ENCODE measurements at places on chromosomes 13 and 19.

DNA sequence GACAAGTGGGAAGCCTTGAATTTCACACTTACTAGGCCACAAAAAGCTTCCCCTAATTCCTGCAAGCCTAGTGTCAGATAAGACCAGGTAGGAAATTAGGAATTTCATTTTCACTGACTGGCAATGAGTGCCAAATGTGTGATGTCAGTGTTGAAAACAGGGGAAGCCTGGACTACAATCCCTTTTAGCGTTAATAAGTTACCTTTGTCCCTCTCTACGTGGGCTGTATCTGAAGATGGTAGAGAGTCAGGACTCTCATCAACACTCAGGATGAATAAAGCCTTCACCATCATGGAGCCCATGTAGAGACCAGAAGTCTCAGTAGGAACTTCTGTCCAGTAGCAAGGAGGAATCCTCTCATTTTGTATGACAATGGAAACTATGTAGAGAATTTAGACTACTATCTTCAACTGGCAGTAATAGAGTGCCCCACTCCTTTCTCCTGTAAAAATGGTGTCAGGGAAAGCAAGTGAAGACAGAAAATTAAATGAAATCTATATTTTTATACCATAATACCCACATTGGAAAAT lies 324.1 kb upstream of the KLHL1 start:
- H3K4me1 ChIP-seq = no peaks in the 10 kb centered on the region
- H3K27me3 ChIP-seq = no peaks in the 10 kb centered on the region
- DNase-seq = no peak
- no peaks in the 10 kb centered on the region for H3K36me3 ChIP-seq

DNA sequence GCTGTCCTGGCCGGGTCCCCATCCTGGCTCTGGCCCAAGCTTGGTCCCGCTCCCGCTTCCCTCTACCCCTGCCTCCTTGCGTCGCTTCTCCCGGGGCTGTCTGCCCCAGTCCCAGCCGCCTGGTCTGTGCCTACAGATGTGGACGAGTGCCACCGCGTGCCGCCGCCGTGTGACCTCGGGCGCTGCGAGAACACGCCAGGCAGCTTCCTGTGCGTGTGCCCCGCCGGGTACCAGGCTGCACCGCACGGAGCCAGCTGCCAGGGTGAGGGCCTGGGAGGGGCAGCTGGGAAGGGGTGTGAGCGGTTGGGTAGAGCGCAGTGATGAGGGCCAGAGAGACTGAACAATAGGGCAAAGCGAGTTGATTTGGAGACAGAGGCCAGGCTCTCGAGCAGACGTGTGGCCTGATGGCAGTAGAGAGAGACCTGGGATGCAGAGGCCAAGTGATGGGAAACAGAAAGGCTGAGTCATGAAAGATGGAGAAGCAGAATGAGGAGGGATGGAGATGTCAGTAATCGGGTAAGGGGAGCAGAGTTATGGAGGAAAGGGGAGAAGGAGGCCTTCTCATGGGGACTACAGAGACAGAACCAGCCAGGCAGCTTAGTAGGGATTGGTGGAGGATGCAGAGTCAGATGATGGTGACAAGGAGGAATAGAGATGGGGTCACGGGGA lies 9.4 kb downstream of the LTBP4 start:
- no peaks in the 10 kb centered on the region for H3K36me3 ChIP-seq
- DNase-seq = peak; percentile 18
- peaks cover 10% of the 10 kb centered on the region for H3K27me3 ChIP-seq
- peaks cover 21% of the 10 kb centered on the region for H3K4me1 ChIP-seq
- no peak overlapping the region for H3K27ac ChIP-seq

- DNase-seq = no peak
- no peaks in the 10 kb centered on the region for H3K4me1 ChIP-seq
- H3K27ac ChIP-seq = no peak overlapping the region
- H3K27me3 ChIP-seq = peaks cover 7% of the 10 kb centered on the region
- no peaks in the 10 kb centered on the region for H3K36me3 ChIP-seq
These were observed 26.0 kb downstream of the ATP8A2 start for GRCh38 chr13:25397763-25398162.

- no peaks in the 10 kb centered on the region for H3K36me3 ChIP-seq
- no peaks in the 10 kb centered on the region for H3K27me3 ChIP-seq
- peak; percentile 68 for DNase-seq
- H3K4me1 ChIP-seq = no peaks in the 10 kb centered on the region
- no peak overlapping the region for H3K4me3 ChIP-seq
These were observed 8.9 kb upstream of the CYP4F3 start for GRCh38 chr19:15631817-15632216.

- no peak overlapping the region for H3K27ac ChIP-seq
- no peak for DNase-seq
- no peak overlapping the region for H3K4me3 ChIP-seq
- no peaks in the 10 kb centered on the region for H3K36me3 ChIP-seq
- peaks cover 3% of the 10 kb centered on the region for H3K27me3 ChIP-seq
- no peaks in the 10 kb centered on the region for H3K4me1 ChIP-seq
These were observed 13.1 kb upstream of the SLC1A6 start for GRCh38 chr19:14992780-14993179.

DNA sequence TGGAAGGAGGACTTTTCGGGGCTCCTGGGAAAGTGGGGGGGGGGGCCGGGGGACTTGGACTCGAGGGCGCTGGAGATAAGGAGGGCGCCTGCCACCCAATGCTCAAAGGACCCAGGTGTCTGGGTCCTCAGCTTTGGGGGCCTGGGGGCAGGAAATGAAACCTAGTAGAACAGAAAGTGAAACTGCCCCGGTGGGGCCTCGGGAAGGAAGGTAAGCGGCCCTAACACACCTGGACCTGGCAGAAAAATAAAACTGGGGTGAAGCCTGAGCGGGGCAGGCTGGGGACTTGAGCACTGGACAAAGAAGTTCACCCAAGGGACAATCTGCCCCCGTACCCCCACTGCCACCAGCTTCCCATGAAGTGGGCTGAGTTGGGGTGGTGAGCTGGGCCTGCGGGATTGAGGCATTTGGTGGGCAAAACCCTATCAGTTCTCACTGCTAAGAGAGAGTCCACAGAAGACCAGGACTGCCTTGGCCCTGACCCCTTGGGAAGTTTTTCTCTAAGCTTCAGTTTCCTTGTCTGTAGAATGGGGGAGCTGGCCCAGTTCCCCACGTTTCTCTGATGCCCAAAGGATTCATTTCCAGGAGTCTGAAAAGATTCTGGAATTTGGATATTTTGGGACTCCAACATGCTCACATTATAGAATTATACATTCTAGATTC lies 2.3 kb downstream of the PRKD2 start:
- H3K4me1 ChIP-seq = peaks cover 50% of the 10 kb centered on the region
- H3K27me3 ChIP-seq = no peaks in the 10 kb centered on the region
- peak overlapping the region; percentile 76 for H3K4me3 ChIP-seq
- no peak for DNase-seq
- H3K27ac ChIP-seq = peak overlapping the region; percentile 87

DNA sequence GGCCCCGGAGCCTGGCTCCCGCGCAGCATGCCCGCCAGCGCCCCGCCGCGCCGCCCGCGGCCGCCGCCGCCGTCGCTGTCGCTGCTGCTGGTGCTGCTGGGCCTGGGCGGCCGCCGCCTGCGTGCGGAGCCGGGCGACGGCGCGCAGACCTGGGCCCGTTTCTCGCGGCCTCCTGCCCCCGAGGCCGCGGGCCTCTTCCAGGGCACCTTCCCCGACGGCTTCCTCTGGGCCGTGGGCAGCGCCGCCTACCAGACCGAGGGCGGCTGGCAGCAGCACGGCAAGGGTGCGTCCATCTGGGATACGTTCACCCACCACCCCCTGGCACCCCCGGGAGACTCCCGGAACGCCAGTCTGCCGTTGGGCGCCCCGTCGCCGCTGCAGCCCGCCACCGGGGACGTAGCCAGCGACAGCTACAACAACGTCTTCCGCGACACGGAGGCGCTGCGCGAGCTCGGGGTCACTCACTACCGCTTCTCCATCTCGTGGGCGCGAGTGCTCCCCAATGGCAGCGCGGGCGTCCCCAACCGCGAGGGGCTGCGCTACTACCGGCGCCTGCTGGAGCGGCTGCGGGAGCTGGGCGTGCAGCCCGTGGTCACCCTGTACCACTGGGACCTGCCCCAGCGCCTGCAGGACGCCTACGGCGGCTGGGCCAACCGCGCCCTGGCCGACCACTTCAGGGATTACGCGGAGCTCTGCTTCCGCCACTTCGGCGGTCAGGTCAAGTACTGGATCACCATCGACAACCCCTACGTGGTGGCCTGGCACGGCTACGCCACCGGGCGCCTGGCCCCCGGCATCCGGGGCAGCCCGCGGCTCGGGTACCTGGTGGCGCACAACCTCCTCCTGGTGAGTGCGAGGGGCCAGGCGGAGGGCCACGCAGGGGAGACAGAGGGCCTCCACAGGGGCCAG lies at the start of gene KL:
Gene KL (plus strand): TSS at position 10 of the 909 bp plus-strand sequence. CDS start 18 bp downstream, at position 28.
- no peak within 1 kb of the TSS for H3K4me3 ChIP-seq
- DNase-seq = no peak
- no peaks in the 10 kb centered on the region for H3K36me3 ChIP-seq
- no peak within 1 kb of the TSS for H3K27ac ChIP-seq
- no peaks in the 10 kb centered on the region for H3K4me1 ChIP-seq

DNA sequence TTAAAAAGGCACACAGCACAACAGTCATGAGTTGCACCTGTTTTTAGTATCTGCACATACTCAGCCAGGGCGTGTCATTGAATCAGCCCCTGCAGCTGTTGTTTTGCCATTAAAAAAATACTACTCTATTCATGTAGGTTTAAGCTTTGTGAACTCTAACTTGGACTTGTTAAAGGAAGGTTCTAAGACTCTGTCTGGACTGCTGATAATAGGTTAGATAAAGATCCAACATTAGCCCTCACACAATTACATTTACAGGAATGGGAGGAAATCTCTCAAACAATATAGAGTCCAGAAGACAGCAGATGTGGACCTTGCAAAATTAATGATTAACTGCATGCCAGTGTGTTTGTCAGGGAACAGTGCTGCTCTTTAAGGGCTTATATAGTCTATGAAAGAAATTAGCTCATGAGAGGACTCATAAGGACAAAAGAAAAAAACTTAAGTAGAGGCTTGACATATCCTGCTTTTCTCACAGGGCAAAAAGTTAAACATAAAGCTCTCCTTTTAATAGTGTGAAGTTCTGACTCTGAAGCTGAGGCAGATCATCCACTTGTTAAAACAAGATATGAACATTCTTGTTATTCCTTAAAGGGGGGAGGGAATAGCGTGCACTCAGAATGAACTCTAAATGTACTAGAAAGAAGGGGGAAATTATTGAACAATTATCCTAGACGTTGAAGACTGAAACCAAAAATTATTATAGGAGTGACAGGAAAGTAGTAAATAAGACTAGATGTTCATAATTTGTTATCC lies 243.6 kb downstream of the NDFIP2 start:
- H3K36me3 ChIP-seq = no peaks in the 10 kb centered on the region
- H3K4me3 ChIP-seq = no peak overlapping the region
- no peak overlapping the region for H3K27ac ChIP-seq
- H3K4me1 ChIP-seq = no peaks in the 10 kb centered on the region
- no peak for DNase-seq

GRCh38 chr19:47190167-47190727 lies 40.8 kb downstream of the BBC3 start:
- H3K27me3 ChIP-seq = no peaks in the 10 kb centered on the region
- H3K4me3 ChIP-seq = no peak overlapping the region
- DNase-seq = no peak
- no peaks in the 10 kb centered on the region for H3K4me1 ChIP-seq
- 0 out of 2 replicates have a peak overlapping the region, but pooled peaks have one; percentile 19 for H3K27ac ChIP-seq

GRCh38 chr13:33112766-33113165 lies 96.5 kb downstream of the KL start:
- no peak overlapping the region for H3K27ac ChIP-seq
- H3K4me3 ChIP-seq = no peak overlapping the region
- H3K4me1 ChIP-seq = no peaks in the 10 kb centered on the region
- no peaks in the 10 kb centered on the region for H3K36me3 ChIP-seq

- H3K36me3 ChIP-seq = no peaks in the 10 kb centered on the region
- H3K4me3 ChIP-seq = no peak overlapping the region
These were observed 278.4 kb upstream of the DACH1 start for GRCh38 chr13:72145383-72145782.

- H3K27ac ChIP-seq = no peak overlapping the region
- no peaks in the 10 kb centered on the region for H3K36me3 ChIP-seq
- H3K4me3 ChIP-seq = no peak overlapping the region
- DNase-seq = no peak
- no peaks in the 10 kb centered on the region for H3K4me1 ChIP-seq
These were observed 77.4 kb upstream of the LRCH1 start for GRCh38 chr13:46475541-46475991.

DNA sequence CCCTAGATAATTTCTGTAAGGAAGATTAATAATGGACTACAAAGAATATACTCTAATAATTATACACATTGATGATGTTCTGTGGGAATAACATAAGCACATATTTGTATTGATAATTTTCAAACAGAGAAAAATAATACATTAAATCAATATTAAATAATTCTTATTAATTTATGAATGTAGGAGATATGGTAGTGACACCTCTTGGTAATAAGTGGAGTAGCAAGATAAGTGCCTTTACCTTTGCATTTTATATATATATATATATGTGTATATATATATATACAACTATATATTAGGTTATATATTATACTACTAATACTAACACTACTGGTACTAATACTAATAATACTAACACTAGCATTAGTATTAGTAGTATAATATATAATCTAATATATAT lies 905.8 kb downstream of the SLITRK1 start:
- H3K36me3 ChIP-seq = no peaks in the 10 kb centered on the region
- H3K27me3 ChIP-seq = no peaks in the 10 kb centered on the region
- no peak overlapping the region for H3K27ac ChIP-seq

Data from DND-41 (cell line).